WTC11 (cell line): ENCODE measurements at places on chromosomes 12 and 14. TPM values are rescaled to one million over a fixed set of nuclear protein-coding genes. Genes with fewer than 3 reads are reported as not detected.

- H3K27me3 ChIP-seq: no peaks in the 10 kb centered on the region
- H3K36me3 ChIP-seq: peaks cover 39% of the 10 kb centered on the region
- peak overlapping the region; percentile 68; the same call in 1 of the 2 replicates for H3K27ac ChIP-seq
- no peak for DNase-seq
- no peaks in the 10 kb centered on the region; the same call in 1 of the 2 replicates for H3K4me1 ChIP-seq
- H3K4me3 ChIP-seq: no peak overlapping the region
Observed at GRCh38 chr12:55978393-55978792, 4.5 kb downstream of the RAB5B start.

KCNMB4 gene
- total RNA-seq: 21.5 to 23.3 TPM (median 21.5 TPM) in 3 replicates

- H3K27ac ChIP-seq: no peak overlapping the region
- no peak overlapping the region for H3K4me3 ChIP-seq
- no peak for DNase-seq
- H3K36me3 ChIP-seq: no peaks in the 10 kb centered on the region
- peaks cover 3% of the 10 kb centered on the region; the same call in 1 of the 2 replicates for H3K4me1 ChIP-seq
- H3K27me3 ChIP-seq: peaks cover 2% of the 10 kb centered on the region; the same call in 1 of the 2 replicates
Observed at GRCh38 chr14:47744155-47744554, 68.8 kb upstream of the MDGA2 start.

RHOJ gene
- 0.13 TPM in 1 of 3 replicates, not detected in the others for total RNA-seq

DNA sequence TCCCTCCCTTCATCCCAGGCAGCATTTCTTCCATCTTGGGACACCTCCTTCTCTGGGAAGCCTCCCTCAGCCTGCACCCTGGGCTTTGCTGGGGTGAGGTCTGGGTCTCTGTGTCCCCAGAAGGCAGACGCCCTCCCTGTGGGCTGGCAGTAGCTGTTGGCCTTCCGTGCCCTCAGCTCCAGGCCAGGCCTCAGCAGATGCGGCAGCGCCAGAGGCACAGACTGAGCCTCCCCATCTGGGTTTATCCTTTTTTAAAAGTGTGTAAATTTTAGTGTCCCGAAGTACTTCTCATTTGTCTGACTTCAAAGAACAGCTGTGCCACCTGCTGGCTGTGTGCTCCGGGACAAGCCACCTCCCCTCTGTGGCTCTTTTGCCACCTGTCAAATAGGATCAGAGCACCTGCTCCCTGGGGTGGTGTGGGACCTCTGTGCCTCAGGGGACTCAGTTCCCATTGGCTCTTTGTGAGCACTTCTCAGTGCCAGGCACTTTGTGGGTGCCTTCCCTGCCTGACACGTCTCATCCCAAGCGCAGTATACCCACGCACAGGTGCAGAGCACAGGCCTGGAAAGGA, 11.1 kb downstream of the EXOC3L4 start:
- H3K36me3 ChIP-seq: no peaks in the 10 kb centered on the region
- H3K4me1 ChIP-seq: peaks cover 28% of the 10 kb centered on the region
- no peak overlapping the region for H3K4me3 ChIP-seq
- no peak overlapping the region for H3K27ac ChIP-seq

TAS2R46 gene
- total RNA-seq: 0.44 to 0.85 TPM (median 0.69 TPM) in 3 replicates

DNA sequence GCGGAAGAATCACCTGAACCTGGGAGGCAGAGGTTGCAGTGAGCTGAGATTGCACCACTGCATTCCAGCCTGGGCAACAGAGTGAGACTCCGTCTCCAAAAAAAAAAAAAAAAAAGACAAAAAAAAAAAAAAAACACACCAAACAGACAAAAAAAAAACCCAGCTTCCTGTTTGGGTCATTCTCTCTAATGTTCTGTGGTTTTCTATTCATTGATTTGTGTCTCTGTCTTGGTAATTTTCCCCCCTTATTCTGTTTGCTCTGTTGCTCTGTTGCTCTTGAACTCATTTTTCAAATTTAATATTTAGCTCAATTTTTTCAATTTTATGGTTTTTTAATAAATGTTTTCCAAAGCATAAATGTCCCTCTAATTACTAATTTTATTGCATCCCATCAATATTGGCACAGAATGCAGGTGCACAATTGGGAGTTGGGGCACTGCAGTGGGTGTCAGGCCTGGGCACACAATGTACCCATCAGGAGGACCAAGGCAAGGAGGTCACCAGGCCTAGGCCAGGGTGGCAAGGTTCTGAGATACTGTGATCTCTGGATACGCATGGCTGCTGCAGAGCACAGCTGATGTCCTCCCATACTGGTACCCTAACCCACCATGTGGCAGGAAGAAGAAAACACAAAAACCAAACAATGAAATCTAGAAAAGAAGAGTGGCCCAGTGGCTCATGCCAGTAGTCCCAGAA, 8.0 kb upstream of the GNPTAB start:
- no peaks in the 10 kb centered on the region for H3K4me1 ChIP-seq
- H3K4me3 ChIP-seq: no peak overlapping the region
- H3K27ac ChIP-seq: no peak overlapping the region
- no peaks in the 10 kb centered on the region for H3K36me3 ChIP-seq
- no peak for DNase-seq

PLCZ1 gene
- total RNA-seq: not detected in 3 replicates

GSKIP gene
- 41.4 to 43.9 TPM (median 43.0 TPM) in 3 replicates for total RNA-seq

DNA sequence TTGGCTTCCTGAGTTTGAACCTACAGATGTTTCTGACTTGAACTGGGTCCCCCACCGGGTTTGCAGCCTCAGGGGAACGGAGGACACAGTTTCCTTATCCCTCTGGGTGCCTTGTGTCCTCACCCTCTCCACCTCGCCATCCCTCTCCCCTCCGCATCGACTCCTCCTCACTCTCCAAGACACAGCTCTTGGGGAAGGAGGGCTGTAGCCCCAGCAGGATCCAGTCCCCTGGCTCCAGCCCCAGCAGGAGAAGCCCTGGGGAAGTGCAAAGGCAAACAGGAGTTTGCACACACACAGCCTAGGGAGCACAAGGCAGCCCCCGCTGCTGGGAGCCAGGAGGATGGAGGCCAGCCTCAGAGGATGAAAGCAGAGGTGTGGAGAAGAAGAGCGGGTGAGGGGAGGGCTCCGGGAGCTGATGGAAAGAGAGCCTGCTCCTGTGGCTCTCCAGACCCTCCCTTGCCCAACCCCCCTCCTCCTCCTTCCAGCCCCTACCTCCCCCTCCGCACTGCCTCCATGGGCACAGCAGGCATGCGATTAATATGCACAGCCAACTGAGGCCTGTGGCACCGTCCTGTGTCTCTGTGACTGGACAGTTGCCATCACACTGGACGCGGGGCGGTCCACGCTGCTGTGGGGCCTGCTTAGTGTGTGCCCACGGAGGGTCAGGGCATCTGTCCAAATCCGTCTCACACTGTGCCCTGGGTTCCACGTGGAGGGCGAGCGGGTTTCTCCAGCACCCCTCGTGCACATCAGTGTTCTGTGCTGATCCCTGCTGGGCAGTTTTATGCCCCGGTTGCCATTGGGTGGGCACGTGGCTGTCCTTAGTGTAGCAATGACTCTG, 193.7 kb upstream of the DIO3 start:
- peaks cover 12% of the 10 kb centered on the region for H3K4me1 ChIP-seq
- DNase-seq: no peak
- H3K27me3 ChIP-seq: no peaks in the 10 kb centered on the region
- no peaks in the 10 kb centered on the region for H3K36me3 ChIP-seq
- no peak overlapping the region for H3K27ac ChIP-seq

PLA2G1B gene
- total RNA-seq: 0.92 to 1.8 TPM (median 1.4 TPM) in 3 replicates

GRCh38 chr12:71763677-71764379, 9.2 kb downstream of the RAB21 start:
- no peak for DNase-seq
- no peak overlapping the region for H3K27ac ChIP-seq

DNA sequence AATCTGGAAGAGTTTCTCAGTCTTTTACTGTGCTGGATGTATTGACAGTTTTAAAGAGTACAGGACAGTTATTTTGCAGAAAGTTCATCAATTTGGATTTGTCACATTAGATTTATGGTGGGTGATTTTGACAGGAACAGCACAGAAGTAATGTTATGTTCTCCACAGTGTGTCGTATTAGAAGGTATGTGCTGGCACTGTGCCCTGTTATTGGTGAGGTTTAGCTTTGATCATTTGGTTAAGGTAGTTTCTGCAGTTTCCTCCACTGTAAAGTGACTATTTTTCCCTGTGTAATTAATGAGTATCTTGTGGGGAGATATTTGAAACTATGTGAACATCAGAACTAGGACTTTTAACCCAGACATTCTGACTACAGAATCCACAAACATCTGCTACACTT, 308.5 kb upstream of the TBX3 start:
- peaks cover 21% of the 10 kb centered on the region for H3K4me1 ChIP-seq
- H3K36me3 ChIP-seq: peaks cover 10% of the 10 kb centered on the region
- H3K27ac ChIP-seq: no peak overlapping the region
- H3K4me3 ChIP-seq: no peak overlapping the region
- DNase-seq: no peak
- peaks cover 3% of the 10 kb centered on the region; the same call in 1 of the 2 replicates for H3K27me3 ChIP-seq

DNA sequence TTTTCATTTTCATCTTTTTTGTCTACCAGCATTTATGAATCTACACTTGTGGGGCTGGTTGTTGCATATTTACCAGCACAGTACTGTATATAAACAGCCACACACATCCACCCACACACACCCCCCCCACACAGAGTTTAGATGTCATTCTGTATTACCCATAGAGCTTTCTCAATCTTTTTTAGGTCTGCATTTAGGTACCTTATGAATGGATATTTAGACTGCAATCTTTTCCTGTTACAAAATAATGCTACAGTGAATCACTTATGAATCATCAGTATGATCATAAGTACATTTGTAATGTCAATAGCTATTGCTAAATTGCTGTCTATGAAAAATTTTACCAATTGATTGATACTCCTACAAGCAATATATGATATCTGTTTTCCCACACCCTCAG, 67.3 kb upstream of the STK38L start:
- H3K36me3 ChIP-seq: peaks cover 14% of the 10 kb centered on the region
- DNase-seq: no peak
- no peaks in the 10 kb centered on the region for H3K27me3 ChIP-seq
- no peaks in the 10 kb centered on the region for H3K4me1 ChIP-seq
- no peak overlapping the region for H3K27ac ChIP-seq

DNA sequence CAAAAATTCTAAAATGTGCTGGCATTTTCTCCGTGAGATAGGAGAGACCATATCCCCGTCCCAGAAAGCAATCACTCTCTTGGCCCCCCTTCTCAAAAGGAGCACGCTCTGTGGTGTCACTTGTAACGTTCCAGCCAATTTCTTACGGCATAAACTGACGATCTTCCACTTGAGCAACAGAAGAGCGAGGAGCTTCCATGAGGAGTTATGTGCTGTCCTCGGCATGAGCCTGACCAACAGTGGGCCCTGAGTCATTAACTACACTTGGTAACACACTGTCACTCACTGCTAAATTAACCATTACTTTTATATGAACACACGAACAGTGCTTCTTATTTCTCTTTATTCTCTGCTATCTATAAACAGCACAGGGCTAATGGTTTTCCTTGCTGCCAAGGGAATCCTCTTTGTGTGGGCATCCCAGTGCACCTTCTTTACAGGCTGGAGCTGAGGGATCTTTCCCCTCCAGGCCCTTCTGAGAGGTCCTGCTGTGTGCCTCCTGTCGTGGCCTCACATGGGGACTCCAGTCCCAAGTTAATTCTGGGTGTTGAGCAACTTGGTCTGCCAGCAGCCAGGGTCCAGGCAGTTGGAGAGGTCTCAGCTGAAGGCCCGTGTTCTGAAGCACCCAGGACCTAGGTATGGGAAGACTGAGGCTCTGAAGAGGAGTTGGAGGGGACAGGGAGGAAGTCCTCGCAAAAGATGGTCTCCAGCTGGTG, 9.4 kb downstream of the SLC6A13 start:
- peaks cover 3% of the 10 kb centered on the region; the same call in 1 of the 2 replicates for H3K27me3 ChIP-seq
- no peak overlapping the region for H3K27ac ChIP-seq
- DNase-seq: no peak
- H3K36me3 ChIP-seq: no peaks in the 10 kb centered on the region
- no peak overlapping the region for H3K4me3 ChIP-seq

PROX2 gene
- 0.04 to 0.27 TPM in 2 of 3 replicates, not detected in the other for total RNA-seq

DNA sequence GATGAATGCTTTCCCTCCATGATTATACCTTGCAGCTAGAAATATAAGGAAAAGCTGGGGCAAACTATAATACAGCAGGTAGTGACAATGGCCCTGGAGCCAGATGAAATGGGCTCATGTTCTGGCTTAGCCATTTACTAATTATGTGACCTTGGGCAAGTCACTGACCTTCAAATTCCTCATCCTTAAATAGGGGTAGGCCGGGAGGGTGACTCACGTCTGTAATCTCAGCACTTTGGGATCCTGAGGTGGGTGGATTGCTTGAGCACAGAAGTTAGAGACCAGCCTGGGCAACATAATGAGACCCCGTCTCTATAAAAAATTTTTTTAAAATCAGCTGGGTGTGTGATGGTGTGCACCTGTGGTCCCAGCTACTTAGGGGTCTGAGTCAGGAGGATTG, 155.4 kb downstream of the C12orf75 start:
- H3K27me3 ChIP-seq: no peaks in the 10 kb centered on the region
- no peak for DNase-seq
- H3K36me3 ChIP-seq: no peaks in the 10 kb centered on the region
- no peak overlapping the region for H3K27ac ChIP-seq

DNA sequence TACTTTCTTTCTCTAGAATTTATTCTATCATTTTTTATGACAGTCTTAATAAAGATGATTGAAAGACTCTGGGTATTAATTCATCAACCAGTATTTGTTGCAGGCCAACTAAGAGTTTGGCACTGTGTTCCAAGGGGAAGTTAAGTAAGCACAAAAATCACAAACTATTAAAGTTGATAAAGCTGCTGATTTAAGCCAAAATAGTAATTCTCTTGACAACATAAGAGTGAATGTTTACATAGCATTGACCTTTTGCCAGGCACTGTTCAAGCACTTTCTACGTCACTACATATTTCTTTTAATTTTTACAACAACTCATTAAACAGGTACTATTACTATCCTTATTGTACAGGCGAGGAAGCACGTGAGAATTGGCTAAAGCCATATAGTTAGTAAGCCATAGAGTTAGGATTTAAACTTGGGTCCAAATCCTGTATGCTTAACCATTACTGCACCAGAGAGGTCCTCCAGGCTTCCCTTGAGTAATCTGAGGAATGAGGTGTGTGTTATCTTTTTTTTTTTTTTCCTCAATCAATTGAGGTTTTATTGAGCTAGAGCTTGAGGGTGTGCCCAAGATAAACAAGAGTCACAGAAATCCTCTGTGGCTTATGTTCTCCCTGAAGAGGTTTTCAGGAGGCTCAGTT, 1009.6 kb downstream of the DIO2 start:
- H3K27me3 ChIP-seq: no peaks in the 10 kb centered on the region
- H3K36me3 ChIP-seq: peaks cover 4% of the 10 kb centered on the region; the same call in 1 of the 2 replicates
- H3K4me1 ChIP-seq: peaks cover 3% of the 10 kb centered on the region; the same call in 1 of the 2 replicates
- no peak overlapping the region for H3K27ac ChIP-seq

- no peak overlapping the region for H3K4me3 ChIP-seq
- H3K36me3 ChIP-seq: peaks cover 18% of the 10 kb centered on the region
- no peak overlapping the region for H3K27ac ChIP-seq
Observed at GRCh38 chr14:88422047-88422446, 36.6 kb downstream of the SPATA7 start.

RNASE1 gene
- 3.4 to 6.2 TPM (median 4.7 TPM) in 3 replicates for total RNA-seq

DDN gene
- total RNA-seq: 0.33 to 0.55 TPM (median 0.50 TPM) in 3 replicates

GRCh38 chr14:97021001-97021400, 223.8 kb downstream of the VRK1 start:
- no peak for DNase-seq
- H3K27me3 ChIP-seq: no peaks in the 10 kb centered on the region; the same call in none of the 2 replicates
- 0 out of 2 replicates have a peak, but pooled peaks cover 10% of the 10 kb centered on the region for H3K36me3 ChIP-seq
- no peak overlapping the region for H3K4me3 ChIP-seq

SNW1 gene
- 81.4 to 92.1 TPM (median 83.8 TPM) in 3 replicates for total RNA-seq

ADAM20 gene
- 0.25 to 0.50 TPM (median 0.37 TPM) in 3 replicates for total RNA-seq

GRCh38 chr12:49487605-49488004, 51.2 kb upstream of the KCNH3 start:
- H3K4me1 ChIP-seq: peaks cover 48% of the 10 kb centered on the region
- H3K4me3 ChIP-seq: no peak overlapping the region
- H3K36me3 ChIP-seq: peaks cover 3% of the 10 kb centered on the region; the same call in 1 of the 2 replicates
- no peak for DNase-seq

GRCh38 chr12:53600490-53601295, 25.5 kb downstream of the ATF7 start:
- H3K4me1 ChIP-seq: peaks cover 33% of the 10 kb centered on the region
- no peak overlapping the region for H3K4me3 ChIP-seq
- DNase-seq: no peak
- H3K27me3 ChIP-seq: no peaks in the 10 kb centered on the region
- H3K27ac ChIP-seq: peak overlapping the region; percentile 71; the same call in 1 of the 2 replicates

CLEC4D gene
- total RNA-seq: 0.09 to 0.16 TPM in 2 of 3 replicates, not detected in the other
